ENCODE measurements at places on chromosomes 11 and 22.

DNA sequence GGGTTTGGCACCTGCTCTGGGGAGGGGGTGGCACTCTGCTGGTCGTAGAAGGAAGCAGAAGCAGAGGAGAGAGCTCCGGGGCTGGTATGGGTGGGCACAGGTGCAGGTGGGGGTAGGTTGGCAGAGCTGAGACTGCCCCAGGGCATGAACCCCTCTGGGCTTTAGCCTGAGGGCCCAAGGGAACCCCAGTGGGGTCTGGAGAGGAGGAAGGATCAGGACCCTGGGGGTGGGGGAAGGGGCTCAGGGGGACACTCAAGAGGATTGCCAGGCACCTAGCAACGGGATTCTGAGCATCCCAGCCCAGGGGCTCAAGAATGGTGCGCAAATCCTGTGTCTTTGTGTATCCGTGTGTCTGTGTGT, 6.3 kb downstream of the ALDH3B2 start:
- no peak for DNase-seq

DNA sequence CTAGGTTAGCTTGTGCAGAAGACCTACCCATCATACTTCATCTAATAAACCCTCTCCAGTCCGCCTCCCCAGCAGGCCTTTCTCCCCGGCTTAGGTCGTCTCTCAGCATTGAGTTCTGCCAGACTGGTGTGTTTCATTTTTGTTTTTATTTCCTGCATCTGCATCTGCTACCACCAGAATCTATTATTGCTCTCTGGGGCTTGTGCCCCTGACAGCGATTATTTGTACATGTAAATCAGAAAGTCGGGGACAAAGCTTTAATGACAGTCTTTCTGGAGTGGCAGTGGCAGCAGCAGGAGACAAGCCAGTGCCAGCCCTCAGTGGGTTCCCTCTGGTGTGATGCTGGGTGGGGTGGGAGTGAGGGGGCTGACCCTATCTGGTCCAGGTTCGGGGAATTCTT, 127.5 kb downstream of the PKNOX2 start:
- no peak for DNase-seq

GRCh38 chr11:64603411-64604110, 12.5 kb downstream of the SLC22A12 start:
- no peak for DNase-seq

DNA sequence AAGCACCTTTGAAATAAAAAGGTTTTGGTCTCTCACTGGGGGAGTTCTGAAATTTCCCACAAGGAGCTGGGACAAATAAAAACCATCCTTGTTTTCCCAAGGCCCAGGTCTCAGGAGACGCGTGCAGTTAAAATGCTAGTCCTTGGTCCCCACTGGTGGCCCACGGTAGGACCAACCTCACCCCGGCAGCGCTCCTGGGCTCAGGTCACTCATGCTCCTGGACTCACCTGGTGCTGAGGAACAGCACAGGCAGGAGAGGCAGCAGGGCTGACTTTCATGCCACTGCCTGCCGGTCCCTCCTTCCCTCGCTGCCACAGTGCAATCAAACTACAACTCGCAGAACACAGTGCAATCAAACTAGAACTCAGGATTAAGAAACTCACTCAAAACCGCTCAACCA, 356.8 kb upstream of the CCDC179 start:
- DNase-seq, result no peak

DNA sequence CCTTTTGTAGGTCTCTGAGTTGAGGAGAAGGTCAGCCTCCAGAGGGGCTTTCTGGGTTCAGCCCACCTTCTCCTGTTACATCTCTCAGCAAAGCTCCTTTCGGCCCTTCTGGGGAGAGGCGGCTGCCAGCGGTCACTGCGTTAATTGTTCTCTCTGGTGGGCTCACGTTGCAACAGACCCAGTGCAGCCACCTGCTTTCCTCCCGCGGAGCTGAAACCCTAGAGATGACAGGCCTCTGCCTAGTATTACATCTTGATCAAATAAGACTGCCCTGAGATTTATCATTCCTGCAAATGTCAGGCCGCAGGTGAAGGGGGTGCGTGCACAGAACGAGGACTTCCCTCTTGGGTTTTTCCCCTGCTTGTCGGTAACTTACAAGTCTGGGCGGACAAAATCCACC, 43.2 kb upstream of the CREB3L1 start:
- DNase-seq, result no peak

DNA sequence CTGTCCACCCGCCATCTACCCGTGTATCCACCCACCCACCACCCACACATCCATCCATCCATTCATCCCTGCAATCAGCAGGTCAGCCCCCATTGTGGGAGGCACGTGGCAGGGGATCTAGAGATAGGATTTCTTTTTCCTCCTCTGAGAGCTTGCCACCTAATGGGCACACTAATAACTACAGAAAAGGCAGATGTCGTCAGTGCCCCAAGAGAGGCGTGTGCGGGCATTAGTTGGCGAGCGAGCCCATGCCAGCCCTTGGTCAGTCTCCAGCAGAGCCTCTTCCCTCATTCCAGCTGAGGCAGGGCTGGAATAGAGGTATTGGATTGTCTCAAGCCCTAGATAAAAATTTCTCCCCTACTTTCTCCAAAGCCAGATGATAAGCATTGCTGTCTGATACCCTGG, 9.7 kb downstream of the USP2 start:
- DNase-seq, result peak; percentile 50

DNA sequence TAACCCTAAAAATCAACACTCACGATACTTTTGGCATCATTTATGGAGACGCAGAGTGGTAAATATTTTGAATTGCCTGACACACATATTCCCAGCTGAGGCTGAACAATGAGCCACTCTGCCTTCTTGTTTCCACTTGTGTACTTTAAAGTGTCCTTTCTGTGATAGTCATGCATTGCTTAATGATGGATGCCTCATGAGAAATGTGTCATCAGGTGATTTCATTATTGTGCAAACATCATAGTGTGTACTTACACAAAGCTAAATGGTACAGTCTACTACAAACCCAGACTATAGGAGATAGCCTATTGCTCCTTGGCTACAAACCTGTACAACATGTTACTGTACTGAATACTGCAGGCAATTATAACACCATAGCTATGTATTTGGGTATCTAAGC, 44.2 kb downstream of the MRE11 start:
- DNase-seq, result peak; percentile 38

- peak; percentile 47 for DNase-seq
Observed at GRCh38 chr11:1150769-1151365, 6.9 kb upstream of the MUC5AC start.
